ENCODE measurements at places on chromosomes 6 and 20. TPM values are rescaled to one million over a fixed set of nuclear protein-coding genes. Genes with fewer than 3 reads are reported as not detected.

The NPEPL1 gene
- 12.3 TPM for total RNA-seq

The SLC17A1 gene
- total RNA-seq = not detected

The KIAA0408 gene
- total RNA-seq = 0.16 TPM

The ARMC2 gene
- 1.8 TPM for total RNA-seq

The GLP1R gene
- not detected for total RNA-seq

The VNN1 gene
- 0.46 TPM for total RNA-seq

The TSPO2 gene
- not detected for total RNA-seq
